Activated CD8-positive, alpha-beta memory T cell treated with anti-CD3 and anti-CD28 coated beads for 24 hours (primary cell): ENCODE measurements at places on chromosomes 2 and 18.

DNA sequence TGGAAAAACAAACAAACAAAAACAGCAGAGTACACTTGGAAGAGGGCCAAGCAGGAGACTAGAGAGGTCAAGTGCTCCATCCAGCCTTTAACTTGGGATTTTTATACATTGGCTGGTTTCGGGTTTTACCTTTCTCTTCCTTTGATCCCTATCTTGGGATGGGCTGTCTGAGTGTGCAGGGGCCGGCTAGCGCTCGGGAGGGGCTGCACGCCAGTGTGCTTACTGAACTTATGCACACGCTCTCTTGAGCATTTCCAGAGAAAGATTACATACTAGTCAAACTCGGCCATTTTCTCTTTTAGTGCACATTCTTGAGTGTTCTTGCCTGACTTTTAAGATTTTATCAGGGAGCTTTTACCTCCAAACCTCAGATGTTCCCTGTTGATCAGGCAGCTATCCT, 707.8 kb downstream of the DSC3 start:
- DNase-seq, result no peak

- DNase-seq, result no peak
Measured at GRCh38 chr18:70418546-70419311, 129.9 kb downstream of the SOCS6 start.

DNA sequence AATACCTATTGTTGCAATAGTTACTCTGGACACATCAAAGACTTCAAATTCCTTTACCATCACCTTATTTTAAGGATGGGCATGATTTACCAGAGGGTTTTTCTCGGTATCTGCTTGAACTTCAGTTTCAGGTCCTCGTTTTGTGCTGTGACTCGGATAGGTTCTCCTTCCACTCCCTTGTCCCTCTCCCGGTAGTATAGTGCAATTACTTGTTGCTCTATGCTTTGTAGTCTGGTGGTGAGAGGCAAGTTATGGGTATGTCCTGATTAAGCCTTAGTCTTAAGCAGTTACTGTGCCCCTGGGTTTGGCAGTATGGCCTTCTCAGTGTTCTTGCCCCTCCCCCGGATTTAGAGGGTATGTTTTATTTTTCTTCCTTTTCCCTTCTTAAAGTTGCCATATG, 96.6 kb downstream of the RHBDD1 start:
- DNase-seq, result no peak

DNA sequence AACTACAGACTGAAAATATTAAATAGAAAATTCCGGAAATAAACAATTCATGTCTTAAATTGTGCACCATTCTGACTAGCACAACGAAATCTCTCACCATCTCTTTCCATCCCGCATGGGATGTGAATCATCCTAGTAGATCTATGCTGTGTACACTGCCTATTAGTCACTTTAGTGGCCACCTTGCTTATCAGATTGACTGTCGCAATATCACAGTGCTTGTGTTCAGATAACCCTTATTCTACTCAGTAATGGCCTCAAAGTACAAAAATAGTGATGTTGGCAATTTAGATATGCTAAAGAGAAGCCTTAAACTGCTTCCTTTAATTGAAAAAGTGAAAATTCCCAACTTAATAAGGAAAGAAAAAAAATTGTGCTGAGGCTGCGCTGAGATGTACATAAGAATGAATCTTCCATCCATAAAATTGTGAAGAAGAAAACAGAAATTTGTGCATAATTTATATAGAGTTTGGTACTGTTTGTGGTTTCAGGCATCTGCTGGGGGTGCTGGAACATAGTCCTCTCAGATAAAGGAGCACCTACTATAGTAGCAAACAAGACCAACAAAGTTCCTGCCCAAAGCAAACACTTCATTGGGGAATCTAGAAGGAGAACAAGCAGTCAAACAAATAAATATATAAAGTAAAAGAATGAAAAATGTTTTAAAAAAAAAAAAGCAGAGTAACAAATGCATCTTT, 12.0 kb downstream of the PSMD1 start:
- no peak for DNase-seq

- no peak for DNase-seq
Measured at GRCh38 chr2:163711258-163711657, 24.6 kb downstream of the FIGN start.

- no peak for DNase-seq
Measured at GRCh38 chr18:42436222-42436765, 481.3 kb downstream of the PIK3C3 start.

DNA sequence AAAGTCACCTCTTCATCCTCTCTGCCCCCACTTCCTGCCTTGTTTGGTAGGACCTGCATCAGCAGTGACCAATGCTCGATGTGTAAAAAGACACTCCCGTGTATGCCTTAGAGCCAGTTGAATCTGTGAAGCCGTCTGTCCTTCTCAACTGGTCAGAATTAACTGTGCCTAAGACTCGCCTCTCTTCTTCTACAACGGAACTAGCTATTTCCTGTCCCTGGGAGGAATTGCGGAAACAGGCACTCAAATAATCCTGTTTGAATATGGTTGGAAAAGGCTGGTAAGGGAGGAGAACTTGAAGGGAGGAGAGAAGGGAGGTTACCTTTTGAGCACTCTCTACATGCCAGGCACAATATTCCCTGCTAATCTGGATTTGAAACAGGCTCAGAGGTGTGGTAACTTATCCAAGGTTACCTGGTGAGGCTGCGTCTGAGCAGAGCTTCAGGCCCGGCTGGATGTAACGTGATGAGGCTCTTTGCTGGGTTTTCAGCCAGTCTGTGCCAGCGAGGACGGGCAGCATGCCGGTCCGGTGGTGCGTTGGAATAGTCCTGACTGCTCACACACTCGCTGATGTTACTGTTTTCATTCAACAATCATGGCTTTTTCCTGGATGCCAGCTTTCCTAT, 127.0 kb downstream of the FAM168B start:
- no peak for DNase-seq

- no peak for DNase-seq
Measured at GRCh38 chr2:158935617-158936016, 32.8 kb upstream of the TANC1 start.
